ENCODE measurements at places on chromosomes 1 and 21. TPM values are rescaled to one million over a fixed set of nuclear protein-coding genes. Genes with fewer than 3 reads are reported as not detected.

- no peak for DNase-seq
Measured at GRCh38 chr1:183607322-183607980, 17.2 kb upstream of the NCF2 start.

DNA sequence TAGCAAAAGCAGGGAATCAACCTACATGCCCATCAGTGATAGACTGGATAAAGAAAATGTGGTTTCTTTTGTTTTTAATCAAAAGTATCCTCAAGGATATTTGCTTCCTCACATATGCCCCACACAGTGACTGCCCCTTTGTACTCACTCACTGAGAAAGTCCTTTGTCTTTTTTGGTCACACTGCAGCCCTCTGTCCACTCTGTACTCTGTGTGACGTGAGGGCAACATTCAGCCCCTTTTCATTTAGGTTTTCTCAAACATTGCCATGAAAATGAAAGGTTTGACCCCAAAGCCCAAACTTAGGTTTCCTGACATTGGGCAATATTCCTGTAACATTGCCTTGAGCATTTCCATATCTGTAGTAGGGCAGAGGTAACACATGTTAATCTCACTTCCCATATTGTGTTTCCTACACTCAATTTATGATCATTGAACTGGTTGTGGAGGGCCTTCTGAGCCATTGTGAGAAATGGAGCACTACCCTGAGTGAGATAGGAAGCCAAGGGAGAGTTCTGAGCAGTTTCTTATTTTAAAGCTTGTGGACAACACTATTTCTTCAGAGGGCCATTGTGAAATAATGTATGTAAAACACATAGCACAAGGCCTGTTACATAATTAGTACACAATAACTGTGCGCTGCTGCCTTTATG is 501.9 kb upstream of the C1orf87 start:
- DNase-seq, result no peak

Gene BMP8B
- 0.51 TPM for total RNA-seq

DNA sequence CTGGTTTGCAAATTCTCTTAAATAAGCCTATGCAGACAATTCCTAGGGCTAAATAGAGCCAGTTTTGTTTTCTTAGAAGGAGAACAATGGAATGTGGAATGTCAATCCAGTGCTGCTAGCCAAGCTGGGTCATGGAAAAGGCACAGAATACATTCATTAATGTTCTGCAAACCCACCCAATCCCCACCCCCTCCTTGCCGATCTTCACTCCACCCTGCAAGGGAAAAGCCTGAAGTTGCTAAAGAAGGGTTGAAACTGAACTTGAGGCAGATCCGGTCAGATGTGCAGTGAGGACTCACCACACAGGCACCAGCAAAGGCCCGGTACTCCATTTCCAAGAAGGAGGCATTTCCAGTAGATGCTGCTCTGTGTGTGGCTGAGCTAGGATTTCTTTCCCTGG is 179.6 kb downstream of the PLPP3 start:
- no peak for DNase-seq

DNA sequence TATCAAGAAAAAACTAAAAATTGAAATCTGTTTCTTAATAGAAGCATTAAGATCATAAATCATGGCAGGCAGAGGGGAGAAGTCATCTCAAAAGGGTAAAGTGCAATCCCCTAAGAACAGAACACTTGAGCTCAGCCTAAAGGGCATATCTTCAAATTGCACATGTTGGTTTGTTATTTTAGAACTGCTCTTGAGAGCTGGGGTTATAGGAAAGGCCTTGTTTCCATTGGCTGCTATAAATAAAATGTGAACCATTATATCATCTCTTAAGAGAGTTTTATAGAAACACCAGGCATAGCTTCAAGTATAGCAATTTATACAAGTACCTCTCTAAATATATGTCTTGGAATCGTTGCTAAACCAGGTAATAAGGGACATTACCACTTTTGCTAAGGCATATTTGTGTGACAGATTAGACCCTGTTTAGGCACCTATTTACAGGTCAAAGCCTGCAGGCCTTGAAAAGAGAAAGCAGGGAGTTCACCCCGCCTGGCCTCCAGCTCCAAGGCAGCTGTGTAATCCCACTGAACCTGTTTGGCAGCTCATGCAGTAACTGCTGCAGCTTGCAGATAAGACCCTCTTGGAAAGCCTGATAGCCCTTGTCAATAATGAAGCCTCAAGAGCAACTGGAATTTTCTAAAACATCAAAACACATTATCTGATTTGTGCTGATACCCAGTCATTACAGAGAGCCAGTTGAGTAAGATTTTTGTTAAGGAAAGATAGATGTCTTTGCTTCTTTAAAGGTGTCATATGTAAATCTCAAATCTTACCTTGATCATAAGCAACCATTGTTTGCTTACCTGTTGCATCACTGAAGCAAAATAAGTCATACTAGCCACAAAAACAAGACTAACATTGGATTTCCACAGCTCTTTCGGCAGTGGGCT is 24.2 kb upstream of the SYDE2 start:
- no peak for DNase-seq

DNA sequence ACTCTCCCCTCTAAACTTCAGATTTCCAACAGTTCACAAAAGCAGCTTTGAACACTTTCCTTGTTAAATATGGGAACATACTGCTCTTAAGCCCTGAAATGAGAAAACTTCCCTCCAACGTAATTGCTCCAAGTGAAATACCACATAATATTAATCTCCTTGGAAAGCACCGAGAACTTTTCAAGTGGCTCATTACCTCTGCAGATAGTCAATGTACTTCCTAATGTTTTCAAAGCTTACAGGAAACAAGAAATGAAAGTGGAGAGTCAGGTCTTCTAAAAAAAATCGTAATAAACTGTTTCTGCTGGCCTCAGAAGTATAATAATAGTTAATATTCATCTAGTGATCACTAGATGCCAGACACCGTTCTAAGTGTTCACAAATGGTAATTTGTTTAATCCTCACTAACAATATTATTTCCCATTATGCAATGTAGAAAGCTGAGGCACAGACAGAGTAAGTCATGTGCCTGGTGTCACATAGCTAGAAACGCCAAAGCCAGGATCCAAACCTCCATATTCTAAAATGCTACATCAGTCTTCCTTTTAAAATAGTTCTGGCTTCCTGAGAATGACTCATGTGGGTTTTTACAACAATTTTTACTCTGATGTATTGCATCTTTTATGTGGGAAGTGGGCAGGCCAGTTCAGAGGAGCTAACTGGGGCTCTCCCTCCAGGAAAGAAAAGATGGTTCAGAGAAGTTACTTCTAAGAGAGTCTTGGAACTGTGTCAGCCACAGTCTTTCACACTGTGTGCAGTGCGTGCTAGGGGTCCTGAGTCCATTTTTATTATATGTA is 177.2 kb downstream of the PLPPR4 start:
- DNase-seq, result peak; percentile 69

All from Daoy (cell line).